ENCODE measurements at places on chromosomes 4 and X.

GRCh38 chr4:86054286-86055032, 305.4 kb downstream of the MAPK10 start:
- no peak for DNase-seq

DNA sequence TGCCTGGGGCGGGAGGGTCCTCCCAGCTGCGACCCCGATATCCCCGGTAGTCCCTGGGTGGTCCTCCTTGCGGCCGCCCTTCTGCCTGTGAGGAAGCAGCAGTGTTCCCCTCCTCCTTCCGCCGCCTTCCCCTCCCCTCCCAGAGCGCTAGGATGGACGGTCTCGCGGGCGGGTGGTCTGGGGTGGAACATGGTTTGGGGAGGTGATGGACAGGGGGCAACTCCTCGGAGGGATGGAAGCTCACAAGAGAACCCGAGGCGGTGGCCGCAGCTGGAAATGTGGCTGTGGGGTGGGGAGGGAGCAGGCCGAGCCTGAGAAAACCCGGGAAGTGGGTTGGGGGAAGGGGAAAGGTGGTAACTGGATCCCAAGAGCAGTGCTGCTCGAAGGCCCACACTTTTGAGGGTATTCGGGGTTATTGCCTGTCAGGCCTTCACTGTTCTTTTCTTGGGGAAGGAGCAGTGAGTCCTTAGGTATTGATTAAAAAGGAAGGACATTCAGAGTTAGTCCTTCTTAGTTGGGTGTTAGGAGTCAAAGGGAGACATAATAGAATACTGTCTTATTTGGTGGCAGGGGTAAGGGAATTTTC, 581 bp downstream of the UBE2K start:
- peak; percentile 18 for DNase-seq

DNA sequence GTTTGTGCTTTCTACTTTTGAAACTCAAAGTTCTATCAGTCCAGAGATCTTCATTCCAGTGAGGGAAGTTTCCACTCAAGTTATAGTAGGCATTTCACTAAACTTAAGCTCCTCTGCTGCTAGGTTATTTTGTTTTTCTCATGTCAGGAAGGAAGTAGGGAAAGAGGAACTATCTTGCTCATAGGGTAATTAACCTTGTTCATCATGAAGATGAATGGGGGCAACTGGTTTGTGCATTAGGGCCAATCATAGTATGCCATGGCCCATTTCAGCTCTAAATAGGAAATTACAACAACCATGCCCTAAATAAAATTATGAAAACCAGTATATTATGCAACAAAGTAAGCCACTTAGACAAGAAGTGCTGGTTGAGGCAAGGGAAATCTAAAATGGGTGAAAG, 804.7 kb upstream of the NDST4 start:
- no peak for DNase-seq

DNA sequence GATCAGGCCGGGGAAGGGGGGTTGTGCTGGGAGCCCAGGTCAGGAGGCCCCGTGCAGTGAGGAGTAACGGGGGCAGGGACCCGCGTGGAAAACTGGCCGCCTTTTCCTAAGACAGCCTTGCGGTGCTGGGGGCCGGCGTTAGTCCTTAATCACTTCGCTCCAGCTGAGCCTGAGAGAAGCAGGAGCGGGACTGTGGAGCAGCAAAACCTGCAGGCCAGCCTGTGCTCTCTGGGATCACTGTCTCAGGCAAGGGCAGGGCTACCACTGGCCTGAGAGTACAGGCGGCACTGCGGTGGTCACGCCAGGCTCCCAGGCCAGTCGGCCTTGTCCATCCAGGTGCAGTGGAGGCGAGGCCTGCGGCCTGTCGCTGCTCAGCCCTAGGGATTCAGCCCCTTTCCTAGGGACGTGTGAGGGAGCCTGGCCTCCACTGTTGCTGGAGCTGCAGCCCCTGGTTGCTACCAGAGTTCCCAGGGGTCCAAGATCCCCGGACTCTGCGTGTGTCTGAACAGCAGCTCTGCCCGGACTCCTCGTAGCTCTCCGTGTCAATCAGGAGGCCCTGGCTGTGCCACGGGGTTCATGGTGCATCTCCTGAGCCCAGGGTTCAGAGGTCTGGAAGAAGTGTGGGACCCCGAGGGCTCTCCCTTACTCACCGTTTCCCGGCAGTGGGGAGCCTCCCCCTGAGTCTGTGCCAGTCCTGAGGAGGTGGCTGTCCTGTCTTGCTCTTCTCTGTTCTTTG, 2141.7 kb upstream of the TENM3 start:
- no peak for DNase-seq

GRCh38 chrX:150155436-150156035, 207.6 kb upstream of the MAMLD1 start:
- no peak for DNase-seq

DNA sequence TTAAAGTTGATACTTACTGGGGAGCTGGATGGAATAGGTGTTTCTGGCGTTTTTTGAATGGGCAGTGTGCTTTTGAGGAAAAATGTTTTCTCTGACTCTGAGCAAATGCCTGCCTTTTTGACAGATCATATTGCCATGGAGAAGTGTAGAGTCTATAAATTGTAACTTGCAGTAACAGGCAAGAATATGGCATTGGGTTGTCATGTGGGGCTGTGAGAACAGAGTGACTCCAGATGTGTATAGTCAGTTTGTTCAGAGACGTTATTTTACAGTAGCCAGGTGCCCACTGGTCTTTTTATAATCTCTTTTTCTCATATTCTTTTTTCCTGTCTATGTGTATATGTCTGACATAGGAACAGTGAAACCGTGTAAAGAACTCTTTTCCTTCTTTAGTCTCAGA, 40.8 kb downstream of the RAPGEF2 start:
- no peak for DNase-seq

GRCh38 chr4:169246279-169246678, 24.5 kb downstream of the SH3RF1 start:
- no peak for DNase-seq

- DNase-seq: no peak
Observed at GRCh38 chrX:72029483-72030411, 102.0 kb downstream of the RTL5 start.

DNA sequence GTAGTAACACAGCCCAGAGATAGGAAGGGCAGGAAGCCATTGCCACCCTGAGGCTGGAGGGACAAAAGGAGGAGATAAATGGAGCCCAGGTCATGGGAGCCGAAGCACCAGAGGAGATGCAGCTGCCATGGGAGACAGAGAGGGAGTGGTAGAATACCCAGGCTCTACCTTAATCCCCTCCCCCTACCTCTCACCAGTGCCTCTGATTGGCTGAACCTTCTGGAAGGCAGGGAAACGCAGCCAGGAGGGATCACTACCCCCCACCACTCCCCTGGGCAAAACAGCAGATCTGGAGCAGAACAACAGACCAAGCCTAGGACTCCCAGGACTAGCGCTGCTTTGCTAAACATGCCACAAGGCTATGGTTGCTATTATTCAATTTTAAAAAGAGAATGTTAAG, 114.2 kb downstream of the ZNF827 start:
- DNase-seq: no peak

DNA sequence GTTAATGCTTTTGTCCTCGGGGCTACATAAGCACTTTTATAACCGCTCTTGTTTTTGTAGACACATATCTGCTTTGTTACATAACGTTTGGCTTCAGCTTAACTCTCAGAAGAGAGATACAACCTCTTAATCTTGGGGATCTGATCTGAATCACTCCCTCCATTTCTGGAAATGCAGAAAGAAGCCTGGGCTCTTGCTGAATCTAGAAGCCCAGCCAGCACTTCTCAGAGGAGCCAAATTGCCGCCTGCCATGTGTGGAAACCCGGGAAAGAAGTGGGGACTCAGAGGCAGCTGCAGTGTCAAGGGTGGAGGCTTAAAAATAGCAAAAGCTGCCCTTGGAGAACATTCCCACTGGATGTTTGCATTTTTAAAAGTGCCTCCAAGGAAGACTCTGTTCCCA, 69.3 kb upstream of the LDB2 start:
- DNase-seq: no peak

DNA sequence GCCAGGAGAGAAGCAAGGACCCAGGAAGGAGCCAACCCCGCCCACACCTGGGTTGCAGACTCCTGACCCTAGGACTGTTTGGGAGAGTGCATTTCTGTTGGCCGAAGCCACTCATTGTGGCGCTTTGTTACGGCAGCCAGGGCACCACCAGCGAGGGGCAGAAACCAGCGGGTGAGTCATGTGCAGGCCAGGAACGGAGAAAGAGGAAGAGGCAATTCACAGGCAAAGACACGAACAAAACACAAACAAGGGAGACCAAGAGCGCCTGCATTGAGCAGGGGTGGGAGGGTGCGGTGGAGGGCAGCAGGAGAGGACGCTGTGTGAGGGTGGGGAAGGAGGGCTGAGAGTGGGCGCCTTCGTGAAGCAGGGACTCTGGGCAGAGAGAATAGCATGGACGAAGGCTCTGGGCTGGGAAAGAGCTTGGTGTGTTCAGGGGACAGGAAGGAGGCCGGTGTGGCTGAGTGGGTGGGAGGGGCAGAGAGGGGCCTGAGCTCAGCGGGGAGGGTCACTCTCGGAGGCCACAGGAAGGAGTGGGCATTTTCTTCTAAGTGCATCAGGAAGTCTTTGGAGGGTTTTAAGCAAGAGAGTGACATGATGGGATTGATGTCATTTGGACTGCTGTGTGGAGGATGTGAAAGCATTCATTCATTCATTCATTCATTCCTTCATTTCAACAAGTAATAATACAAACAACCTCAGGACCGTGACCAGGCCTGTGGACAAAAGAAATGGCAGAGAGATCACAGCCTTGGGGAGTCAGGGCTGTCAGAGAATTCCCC, 12.2 kb upstream of the WFS1 start:
- no peak for DNase-seq

- DNase-seq: no peak
Observed at GRCh38 chr4:105808030-105808749, 87.1 kb upstream of the NPNT start.

DNA sequence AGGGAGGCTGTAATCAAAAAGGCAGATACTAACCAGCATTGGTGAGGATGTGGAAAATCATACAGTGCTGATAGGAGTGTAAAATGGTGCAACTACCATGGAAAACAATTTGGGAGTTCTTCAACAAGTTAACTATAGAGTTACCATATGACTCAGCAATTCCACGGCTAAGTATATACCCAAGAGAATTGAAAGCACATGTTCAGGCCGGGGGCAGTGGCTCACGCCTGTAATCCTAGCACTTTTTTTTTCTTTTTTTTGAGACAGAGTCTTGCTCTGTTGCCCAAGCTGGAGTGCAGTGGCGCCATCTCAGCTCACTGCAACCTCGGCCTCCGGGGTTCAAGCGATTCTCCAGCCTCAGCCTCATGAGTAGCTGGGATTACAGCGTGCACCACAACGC, 15.0 kb upstream of the CD99L2 start:
- DNase-seq: no peak

GRCh38 chr4:162782778-162783525, 383.7 kb downstream of the NAF1 start:
- DNase-seq: no peak

DNA sequence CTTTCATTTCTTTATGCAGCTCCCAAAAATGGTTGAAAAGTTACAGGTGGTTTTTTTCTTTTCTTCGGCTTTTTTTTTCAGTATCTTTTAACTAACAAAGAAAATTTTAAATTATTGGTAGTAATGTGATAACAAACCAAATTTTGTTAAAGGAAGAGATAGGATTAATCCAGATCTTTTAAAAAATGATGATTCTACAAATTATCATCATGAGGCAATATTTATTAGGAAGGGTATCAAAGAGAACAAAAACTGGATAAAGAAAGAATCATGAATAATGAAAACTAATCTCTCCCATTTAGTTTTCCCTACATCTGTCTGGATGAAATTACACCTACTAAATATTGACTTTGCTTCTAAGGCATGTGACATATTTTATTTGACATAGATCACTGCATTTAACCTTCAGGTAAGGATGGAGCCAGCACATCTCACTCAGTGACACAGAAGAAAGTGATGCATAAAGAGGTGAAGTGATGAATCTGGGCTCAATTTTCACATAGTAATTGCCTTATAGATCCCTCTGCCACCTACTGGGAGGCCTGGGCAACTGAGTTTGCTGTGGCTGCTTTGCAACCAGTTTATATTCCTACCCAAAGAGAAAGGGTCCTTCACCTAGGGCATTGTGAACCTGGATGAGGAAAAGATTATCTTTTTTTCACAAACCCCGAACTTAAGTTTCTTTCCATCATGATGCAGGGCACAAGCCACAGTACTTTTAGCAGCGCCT, 155.6 kb downstream of the HNRNPD start:
- no peak for DNase-seq

DNA sequence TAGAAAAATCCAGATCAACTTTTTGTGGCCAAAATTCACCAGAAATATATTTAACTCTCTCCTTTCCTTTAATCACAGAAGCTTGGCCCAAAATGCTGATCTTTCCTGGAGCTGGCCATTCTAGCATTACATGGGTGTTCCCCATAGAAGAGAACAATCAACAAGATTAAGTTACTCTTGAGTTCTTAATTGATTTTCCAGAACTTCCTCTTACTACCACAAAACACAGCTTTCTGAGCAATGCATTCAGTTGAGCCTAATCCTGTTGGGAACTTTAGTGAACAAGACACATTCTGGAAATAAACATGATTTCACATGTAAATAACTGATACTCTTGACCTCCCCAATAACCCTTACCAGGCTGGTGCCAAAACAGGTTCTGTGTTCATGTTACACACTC, 45.4 kb upstream of the STIM2 start:
- no peak for DNase-seq

DNA sequence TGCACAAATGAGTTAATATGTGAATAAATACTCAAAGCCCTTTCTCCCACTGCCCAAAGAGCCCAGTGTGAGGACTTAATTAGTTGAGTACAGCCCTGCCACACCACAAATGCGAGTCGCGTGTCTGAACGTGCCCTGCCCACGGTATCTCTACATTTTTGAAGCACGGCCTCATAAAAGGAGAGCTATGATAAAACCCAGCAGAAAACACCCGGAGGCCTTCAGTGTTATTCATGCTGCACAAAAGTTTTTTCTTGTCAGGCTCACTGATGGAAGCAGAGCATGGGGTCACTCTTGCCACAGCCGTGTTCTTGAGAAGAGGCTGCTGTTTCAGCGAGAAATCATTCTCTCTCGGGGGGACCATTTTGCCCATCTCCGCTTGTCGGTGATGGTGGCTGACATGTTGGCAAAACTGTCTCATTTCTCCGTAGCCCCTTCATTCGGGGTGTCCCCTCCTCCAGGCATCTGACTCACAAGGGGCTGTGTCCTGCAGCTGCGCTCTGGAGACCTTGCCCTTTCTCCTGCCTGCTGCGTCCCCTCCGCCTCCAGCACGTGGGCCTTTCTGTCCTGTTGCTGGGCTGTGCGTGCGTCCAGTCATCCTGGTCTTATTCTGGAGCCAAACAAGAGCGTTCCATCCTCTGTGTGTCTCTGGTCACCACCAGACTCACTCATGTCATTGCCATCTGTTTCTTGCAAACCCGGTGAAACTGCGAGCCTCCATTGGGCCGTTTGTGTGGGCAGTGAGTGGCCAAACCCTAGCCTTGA, 88.8 kb downstream of the SORCS2 start:
- DNase-seq: no peak

DNA sequence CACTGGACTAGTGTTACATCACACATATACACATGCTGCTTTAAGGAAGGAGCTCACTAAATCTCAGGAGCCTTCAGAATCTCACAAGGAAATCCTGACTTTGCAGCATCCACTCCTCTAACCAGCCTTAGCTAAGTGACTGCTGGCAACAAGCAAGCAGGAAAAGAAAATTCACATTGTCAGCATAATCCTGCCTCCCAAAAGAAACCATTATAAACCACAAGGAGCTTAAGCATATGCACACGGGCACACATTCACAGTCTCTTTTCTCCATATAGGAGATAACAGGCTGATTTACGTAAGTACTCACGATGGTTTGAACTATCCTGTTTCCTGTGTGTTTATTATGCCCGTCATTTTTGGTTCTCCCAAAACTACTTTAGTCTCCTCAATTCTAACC, 136.3 kb downstream of the TMEM144 start:
- no peak for DNase-seq

GRCh38 chr4:75699299-75699698, 25.1 kb upstream of the USO1 start:
- DNase-seq: no peak

Data from stimulated activated CD4-positive, alpha-beta T cell treated with anti-CD3 and anti-CD28 coated beads, TNF-alpha, amount 100 ng/mL, for 4 hours (primary cell).